BJ (cell line): ENCODE measurements at places on chromosomes 4 and X. TPM values are rescaled to one million over a fixed set of nuclear protein-coding genes. Genes with fewer than 3 reads are reported as not detected.

The TRIM61 gene
- 1.0 and 1.3 TPM in 2 replicates for polyA plus RNA-seq

The TCP11X2 gene
- not detected in 2 replicates for polyA plus RNA-seq

The UPF3B gene
- polyA plus RNA-seq = 3.0 and 5.5 TPM in 2 replicates

The TRIM60 gene
- not detected in 2 replicates for polyA plus RNA-seq

The CDK16 gene
- polyA plus RNA-seq = 109 and 167 TPM in 2 replicates

The PABPC4L gene
- 2.5 and 3.8 TPM in 2 replicates for polyA plus RNA-seq

The PCDH10 gene
- 21.8 and 31.1 TPM in 2 replicates for polyA plus RNA-seq

The GYG2 gene
- polyA plus RNA-seq = 6.5 and 9.3 TPM in 2 replicates
